ENCODE measurements at places on chromosomes 7 and 10. TPM values are rescaled to one million over a fixed set of nuclear protein-coding genes. Genes with fewer than 3 reads are reported as not detected.
A peak's percentile ranks its signal among the peaks of the same experiment; 100 is the strongest.

DNA sequence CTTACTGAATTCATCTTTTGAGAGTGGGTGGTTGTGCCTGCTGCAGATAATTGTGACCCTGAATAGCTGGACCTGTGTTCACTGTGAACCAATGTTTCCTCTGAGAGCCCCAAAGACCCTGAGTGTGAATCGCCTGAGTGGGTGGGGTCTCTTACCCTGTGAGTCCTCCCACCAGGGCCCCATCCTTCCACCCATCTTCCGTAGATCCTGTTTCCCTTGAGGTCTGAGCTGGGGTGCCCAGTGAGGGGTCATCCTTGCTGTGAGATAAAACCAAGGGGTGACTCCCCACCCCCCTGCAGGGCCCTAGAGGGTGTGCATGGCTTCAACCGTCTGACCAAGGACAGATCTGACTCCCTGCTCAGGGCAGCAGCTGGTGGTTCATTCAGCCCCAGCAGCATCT is 78.0 kb upstream of the ZNF479 start:
- DNase-seq = no peak

DNA sequence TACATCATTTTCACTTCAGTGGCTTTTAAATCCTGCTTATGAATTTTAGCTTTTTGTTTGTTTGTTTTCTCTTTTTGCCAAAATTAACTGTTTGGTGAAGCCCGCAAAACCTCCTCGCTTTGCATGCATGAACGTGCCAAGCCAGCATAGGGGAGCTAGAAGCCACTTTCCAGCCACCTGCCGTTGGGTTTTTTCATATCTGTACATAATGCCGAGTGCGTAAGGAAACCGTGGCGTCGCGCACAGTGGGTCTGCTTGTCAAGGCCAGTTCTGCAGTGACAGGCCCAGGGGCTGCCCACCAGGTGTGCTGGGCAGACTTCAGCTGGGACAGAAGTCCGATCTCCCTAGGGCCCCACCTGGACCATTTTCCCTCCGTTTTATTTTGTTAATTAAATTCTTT is 41.1 kb downstream of the WIPI2 start:
- DNase-seq = no peak

GRCh38 chr7:34755008-34755407 is 97.0 kb downstream of the NPSR1 start:
- DNase-seq = no peak

- DNase-seq = peak; percentile 53
Observed at GRCh38 chr10:44386546-44387052, 1.7 kb upstream of the CXCL12 start.

DNA sequence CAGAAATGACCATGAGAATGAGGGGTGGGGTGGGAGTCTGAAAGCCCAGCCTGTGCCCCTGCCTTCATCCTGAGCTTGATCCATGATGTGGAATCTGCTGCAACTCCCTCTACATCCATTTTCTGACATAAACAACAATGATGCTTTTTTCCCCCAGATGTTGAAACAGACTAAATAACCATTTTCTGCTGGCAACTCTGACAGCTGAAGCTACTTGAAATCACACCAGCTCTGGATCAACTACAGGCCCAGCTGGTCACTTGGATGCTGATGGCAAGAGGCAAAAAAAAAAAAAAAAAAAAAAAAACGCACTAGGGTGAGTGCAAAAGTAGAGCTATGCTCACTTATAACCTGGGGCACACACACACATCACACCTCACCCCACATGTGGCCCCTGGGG is 74.2 kb downstream of the FAM107B start:
- no peak for DNase-seq

GRCh38 chr7:55271069-55271626 is 94.0 kb upstream of the LANCL2 start:
- no peak for DNase-seq

- DNase-seq = no peak
Observed at GRCh38 chr7:52297128-52297527, 738.3 kb upstream of the POM121L12 start.

DNA sequence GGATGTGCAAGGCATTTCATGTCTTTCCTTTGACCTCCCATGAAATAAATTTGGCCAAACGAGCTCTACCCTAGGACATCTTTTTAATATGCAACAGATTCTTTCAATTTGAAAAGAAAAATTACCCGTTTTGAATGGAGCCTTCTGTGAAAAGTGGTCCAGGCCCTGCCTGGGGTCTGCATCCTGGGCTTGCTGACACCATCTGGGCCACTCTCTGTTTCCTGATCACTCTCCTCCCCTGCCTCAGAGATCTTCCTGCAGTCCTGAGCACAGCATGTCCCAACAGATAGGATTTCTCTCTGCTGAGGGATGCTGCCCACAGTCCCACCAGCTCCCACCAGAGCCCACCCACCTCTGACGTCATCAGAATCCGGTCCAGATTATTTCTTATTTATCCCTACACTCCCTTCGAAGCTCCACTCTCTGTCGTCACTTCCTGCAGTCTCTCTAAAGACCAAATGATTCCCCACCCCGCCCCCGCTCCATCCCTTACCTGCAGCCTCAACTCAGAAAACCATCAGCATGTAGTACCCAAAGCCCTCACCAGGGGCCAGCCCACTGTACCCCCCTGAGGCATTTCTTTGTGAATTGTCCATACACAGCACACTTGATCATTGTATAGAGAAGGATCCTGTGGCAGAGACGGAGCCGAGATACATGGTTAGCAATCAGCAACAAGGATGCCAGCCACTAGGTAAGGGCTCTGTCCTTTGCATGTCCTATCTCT is 192.1 kb upstream of the MGMT start:
- DNase-seq = no peak

DNA sequence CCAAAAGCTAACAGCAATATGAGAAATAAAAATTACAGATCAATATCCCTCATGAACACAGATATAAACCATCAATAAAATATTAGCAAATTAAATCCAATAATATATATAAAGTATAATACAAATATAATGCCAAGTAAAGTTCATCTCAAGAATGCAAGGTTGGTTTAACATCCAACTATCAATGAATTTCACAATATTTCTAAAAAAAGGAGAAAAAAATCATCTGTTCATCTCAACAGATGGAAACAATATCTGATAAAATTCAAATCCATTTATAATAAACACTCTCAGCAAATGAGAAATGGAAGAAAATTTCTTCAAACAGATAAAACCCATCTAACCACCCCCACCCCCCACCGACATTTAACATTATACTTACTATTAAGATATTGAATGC is 86.9 kb downstream of the SIRT1 start:
- DNase-seq = no peak

- no peak for DNase-seq
Observed at GRCh38 chr7:26662646-26663045, 201.7 kb downstream of the SKAP2 start.

DNA sequence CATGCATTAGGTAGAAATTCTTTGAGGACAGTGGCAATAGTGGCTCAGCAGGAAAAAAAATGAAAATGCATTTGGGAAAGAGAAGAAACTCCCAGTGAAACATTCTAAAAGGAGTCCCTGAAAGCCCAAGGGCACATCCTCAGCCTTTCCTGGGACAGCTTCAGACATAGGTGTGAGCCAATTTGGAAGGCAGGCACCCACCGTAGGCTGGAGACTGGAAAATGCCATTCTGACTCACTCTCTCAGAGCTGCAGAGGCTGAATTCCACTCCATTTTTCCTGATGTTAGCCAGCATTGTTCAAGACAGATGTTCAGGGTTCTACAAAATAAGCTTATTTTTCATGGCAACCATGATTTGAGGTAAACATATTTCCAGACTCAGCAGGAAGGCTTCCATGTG is 379.0 kb upstream of the FZD8 start:
- DNase-seq = no peak

- DNase-seq = no peak
Observed at GRCh38 chr7:12434012-12434642, 30.5 kb upstream of the VWDE start.

GRCh38 chr7:47085491-47086275 is 496.2 kb downstream of the TNS3 start:
- no peak for DNase-seq

GRCh38 chr10:74771054-74771453 is 55.3 kb upstream of the KAT6B start:
- DNase-seq = no peak

DNA sequence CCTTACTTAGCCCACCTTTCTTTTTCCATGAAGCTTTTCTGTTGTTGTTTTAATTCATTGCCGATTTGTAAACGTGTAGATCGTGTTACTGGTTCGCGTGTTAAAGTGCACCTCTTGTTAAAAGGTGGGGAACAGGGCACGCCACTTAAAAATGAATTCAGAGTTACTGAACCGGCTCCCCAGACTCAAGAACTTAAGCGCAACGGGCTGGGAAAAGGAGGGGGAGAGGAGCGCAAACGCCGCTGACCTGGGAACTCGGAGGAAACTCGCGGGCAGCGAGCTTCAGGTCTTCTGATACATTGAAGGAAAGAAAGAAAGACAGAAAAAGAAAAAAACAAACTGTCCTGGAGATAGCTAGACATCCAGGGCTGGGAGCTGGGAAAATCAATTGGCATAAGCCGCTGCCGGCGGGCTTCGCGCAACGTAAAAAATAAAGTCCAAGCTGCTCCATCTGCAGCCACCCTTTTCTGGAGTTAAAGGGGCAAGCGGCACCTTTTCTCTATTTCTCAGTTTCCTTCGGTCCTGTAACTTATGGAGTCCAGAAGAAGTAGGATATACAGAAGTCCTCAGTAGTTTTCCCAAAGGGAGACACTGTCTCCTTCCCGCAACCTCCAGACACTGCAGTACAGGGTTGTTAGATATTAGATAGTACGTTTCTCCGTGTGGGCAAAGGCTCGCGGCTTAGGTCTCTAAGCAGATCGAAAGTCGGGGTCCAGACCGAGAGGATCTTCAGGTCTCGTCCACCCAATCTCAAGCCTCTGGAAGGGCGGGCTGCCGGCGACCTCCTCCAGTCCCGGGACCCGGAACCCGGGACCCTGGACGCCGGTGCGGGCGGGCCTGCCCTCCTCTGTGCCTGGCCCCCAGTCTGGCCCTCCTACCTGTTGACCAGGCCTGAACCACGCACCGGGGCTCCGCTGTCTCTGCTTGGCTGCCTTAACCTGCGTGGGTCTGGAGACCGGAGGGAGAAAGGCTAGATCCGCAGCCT is 1.8 kb upstream of the DLX6 start:
- no peak for DNase-seq

- DNase-seq = no peak
Observed at GRCh38 chr7:41870461-41871138, 167.7 kb upstream of the INHBA start.

DNA sequence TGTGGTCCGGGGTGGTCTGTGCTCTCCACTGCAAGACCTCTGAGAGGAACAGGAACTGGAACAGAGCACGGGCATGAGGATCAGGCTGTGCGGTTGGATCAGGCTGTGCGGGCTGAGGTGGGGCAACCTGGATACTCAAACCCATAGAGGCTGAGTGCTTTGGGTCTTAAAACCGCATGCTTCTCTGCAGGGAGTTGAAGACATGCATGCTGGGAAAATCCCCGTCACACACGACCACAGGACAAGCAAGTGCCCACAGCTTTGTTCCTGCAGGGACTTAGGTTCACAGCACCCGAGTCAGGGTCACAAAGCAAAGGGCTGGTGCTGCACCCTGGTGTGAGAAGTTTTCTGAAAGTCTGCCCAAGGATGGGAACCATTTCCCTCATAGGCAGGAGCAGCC is 221.2 kb downstream of the ZMYND11 start:
- no peak for DNase-seq

DNA sequence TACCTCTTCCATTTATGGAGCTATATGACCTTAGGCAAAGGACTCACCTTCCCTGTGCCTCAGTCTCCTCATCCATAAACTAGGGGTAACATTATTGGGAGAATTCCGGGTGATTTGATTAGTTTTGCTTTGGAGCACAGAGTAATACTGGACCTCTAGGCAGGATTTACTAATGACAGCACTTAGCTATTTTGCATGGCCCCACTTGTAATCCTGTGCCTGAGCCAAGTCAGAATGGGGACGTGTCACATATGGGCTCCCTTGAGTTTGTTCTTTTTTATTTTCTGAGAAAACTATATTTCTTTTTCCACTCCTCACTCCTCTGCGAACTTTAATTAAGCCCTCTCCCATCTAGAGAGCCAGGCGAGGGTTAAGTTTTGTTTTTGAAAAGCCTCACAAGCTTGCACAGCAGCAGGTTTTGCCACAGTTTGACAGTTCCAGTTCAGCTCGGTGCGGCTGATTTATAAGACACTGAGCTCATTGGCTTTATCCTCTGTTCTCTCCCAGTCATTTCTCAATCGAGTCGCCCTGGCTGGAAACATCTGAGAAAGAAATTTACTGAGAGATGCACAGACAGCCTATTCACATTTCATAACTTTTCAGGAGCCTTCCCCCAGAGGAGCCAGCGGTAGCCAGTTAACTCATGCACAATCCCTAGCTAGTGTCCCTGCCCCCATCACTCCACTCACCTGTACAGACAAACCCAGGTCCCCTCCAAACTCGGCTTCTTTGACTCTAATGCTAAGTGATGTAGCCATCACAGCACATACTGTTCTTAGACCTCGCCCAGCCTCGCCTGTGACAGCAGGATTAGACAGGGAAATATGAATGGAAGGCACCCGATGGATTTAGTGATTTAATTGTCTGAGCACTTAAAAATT is 441.9 kb upstream of the NPVF start:
- DNase-seq = peak; percentile 25

GRCh38 chr10:91511549-91512330 is 101.6 kb downstream of the HECTD2 start:
- no peak for DNase-seq

- no peak for DNase-seq
Observed at GRCh38 chr7:142140401-142140959, 29.0 kb downstream of the MGAM2 start.

GRCh38 chr7:22582863-22583622 is 83.1 kb upstream of the STEAP1B start:
- DNase-seq = peak; percentile 86

GRCh38 chr10:71237843-71238623 is 25.7 kb downstream of the UNC5B start:
- no peak for DNase-seq

DNA sequence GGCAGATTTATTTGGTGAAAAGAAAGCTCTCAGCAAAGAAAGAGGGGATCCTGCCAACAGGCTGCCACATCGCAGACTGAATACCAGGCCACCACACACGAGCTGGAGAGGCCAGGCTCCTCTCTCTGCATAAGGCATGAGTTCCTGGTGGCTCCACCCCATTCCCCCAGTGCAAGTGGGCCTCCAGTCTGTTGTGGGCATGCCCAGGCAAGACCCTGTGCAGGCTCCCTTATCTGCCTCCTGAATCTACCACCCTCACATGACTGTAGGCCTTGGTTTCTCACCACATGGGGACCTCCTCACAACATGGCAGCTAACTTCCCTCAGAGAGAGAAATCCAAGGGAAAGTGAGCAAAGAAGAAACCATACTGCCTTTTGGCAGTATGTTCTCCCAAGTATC is 26.7 kb upstream of the CUL1 start:
- DNase-seq = no peak

EPO gene
- total RNA-seq = not detected

CRPPA gene
- total RNA-seq = 3.3 TPM

GSTO2 gene
- total RNA-seq = 17.2 TPM

CHCHD3 gene
- 42.2 TPM for total RNA-seq

C10orf105 gene
- 0.06 TPM for total RNA-seq

SKAP2 gene
- total RNA-seq = 13.6 TPM

NUTM2E gene
- 0.06 TPM for total RNA-seq

NODAL gene
- 0.12 TPM for total RNA-seq

ANTXRL gene
- not detected for total RNA-seq

AKR1C4 gene
- total RNA-seq = 9.1 TPM

URGCP gene
- total RNA-seq = 38.4 TPM

CCL24 gene
- total RNA-seq = 0.92 TPM

GATA3 gene
- total RNA-seq = 1.5 TPM

PPP1R17 gene
- total RNA-seq = not detected

KCNH2 gene
- 49.4 TPM for total RNA-seq
